ENCODE measurements at places on chromosomes 2 and 18.

GRCh38 chr2:43139996-43140621 lies 86.3 kb downstream of the ZFP36L2 start:
- peak; percentile 47 for DNase-seq

GRCh38 chr2:83386549-83386948 lies 1072.5 kb downstream of the SUCLG1 start:
- no peak for DNase-seq

DNA sequence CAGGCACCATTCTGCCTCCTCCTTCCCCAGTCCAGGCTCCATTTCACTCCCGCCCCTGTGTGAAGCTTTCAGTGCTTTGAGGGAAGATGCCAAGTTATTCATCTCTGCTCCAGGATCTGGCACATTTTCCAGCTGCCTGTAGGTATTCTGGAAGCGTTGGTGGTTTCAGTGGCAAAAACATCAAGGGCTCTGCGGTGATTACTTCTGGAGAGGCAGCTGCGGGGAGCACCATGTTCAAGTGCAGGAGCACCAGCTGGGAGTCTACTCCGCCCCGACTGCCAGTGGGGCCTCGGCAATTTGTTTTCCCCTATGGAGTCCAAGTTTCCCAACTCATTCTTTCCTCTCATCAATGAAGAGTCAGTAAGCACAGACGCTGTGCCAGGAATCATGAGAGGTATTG lies 211.7 kb downstream of the CLIP4 start:
- no peak for DNase-seq

DNA sequence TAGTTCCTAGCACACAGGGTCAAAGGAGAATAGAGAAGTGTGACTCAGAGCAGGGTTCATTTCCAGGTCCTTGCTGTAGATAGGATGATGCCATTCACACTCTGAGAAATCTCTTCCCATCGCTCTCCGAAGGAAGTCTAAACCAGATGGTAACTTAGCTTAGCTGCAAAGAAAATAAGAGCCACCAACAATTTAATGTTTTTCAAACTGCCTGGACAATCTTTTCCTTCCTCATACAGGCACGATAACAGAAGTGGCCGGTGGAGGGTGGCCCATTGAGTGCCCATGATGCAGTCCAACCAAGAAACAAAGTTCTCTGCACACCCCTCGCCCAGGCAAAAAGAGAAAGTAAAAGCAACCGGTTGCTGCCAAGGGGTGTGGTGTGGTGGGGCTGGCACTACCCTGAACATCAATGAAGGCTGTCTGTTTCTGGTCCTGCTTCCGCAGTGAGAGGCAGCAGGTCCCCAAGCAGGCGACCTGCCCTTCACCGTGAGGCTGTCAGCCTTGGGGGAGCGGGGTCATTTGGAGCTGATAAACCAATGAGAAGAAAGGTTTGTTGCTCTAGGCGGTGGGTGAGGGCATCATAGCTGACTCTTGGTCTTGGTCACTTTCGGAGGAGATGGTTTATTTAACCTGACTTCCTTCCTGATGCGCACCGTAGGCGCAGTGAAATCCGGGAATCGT lies 105.6 kb upstream of the CD302 start:
- DNase-seq, result peak; percentile 67

DNA sequence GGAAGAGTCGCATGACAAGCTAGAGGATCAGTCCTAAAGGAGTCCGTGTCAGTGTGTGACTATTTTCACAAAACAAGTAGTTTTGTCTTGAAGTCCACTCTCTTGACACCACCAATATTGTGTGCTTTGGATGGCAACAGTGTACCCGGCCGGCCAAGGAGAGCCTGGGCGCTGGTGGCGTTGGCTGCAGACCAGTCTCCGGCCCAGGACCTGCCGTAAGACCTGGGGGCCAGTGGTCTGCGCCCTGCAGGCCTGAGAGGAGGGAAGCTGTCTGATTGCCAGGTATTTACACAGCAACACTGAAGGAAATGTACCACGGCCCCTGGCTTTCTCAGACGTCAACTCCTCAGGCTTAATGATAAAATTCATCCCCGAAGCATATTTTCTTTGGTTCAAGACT lies 472.4 kb upstream of the SALL3 start:
- DNase-seq, result no peak

DNA sequence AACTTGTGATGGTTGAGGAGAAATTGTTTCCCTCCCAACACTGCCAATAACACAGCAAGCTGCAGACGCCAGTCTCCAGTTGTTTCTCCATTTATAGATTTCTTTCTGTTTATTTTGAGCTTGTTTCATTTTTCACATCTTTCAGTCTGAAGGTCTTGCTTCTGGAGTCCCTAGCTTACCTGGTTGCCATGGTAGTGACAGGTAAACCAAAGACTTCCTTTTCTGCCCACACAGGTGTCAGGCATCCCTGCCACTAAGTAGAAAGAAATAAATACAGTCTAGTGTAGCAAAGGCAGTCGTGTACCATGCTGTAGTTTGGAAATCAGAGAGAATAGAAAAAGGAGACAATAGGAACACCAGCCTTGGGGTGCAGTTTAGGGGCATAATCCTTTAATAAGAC lies 82.8 kb downstream of the MARCHF4 start:
- no peak for DNase-seq

- DNase-seq, result no peak
Measured at GRCh38 chr2:203122317-203122986, 107.8 kb downstream of the NBEAL1 start.

DNA sequence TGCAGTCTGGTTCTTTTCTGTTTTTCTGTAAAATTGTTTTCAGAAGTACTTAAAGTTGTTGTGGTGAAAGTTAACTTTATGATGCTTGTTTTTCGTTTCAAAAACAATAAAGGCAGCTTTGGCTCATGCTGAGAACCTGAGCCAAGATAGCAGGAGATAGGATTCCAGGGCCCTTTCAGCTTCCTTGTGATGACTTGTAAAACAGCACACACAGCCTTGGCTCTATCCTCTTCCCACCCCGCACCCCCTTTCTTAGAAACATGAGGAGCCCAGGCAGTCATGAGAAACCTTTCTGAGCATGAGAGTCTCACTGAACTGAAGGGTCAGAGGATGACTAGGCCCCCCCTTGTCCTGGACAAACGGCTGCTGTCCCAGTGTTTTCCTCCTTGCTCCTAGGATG lies 12.4 kb upstream of the CHRNA1 start:
- DNase-seq, result no peak

DNA sequence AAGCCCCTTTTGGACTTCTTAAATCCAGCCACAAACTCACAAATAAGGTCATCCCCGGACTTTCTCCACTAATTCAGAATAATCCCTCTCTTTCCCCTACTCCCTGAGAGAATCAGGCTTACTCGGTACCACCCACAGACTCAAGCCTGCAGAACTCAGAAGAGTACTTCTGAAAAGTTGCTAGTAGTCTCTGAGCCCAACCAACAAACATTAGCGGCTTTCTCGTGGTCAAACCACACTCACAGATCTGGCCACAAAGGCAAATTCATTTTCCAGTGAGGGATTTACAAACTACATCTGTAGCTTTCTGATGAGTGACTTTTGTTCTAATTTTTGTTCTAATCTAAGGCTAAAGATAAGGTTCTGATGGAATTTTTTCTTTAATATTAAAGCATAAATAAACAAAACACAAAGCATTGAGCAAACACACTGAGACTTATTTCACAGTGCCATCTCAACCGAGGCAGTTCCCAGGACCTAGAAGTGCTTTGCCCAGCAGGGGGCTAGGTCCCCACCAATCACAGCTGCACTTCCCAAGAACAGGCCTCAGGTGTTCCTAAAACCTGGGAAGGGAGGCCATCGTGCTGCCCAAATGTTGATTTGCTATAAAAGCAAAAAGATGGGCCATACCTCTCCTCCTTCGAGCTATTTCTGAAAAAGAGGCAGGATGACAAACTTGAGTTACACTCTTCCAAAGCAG lies 110.7 kb downstream of the COLEC12 start:
- DNase-seq, result no peak

- no peak for DNase-seq
Measured at GRCh38 chr2:231765496-231765929, 15.6 kb downstream of the PDE6D start.

- peak; percentile 61 for DNase-seq
Measured at GRCh38 chr18:36572135-36572856, 256.5 kb downstream of the TPGS2 start.

DNA sequence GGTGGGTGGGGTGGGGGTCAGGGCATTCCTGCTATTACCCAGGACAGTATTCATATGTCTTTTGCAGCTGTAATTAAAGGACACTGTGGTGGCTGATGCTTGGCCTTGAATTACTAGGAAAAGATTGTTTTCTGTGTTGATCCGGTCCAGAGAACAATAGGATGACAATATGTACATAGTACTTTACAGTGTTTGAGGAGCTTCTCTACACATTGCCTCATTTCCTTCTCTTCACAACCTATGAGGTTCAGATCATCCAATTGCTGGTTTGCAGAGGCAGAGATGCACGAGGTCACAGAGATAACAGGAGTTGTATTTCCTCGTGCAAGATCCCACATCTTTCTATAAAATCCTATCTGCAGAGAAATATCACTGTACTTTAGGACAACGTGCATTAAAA lies 119.5 kb downstream of the LIPG start:
- DNase-seq, result no peak

DNA sequence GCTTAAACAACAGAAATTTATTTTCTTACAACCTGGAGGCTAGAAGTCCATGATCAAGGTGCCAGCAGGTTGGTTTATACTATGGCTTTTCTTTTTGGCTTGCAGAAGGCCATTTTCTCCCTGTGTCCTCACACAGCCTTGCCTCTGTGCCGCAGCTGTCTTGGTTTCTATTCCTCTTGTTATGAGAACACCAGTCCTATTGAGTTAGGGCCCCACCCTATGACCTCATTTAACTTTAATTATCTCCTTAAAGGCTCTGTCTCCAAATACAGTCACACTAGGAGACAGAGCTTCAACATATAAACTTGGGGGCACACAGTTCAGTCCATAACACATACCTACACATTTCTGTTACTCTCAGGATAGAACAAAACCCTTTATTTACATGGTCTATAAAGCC lies 17.3 kb upstream of the RHOB start:
- peak; percentile 47 for DNase-seq

DNA sequence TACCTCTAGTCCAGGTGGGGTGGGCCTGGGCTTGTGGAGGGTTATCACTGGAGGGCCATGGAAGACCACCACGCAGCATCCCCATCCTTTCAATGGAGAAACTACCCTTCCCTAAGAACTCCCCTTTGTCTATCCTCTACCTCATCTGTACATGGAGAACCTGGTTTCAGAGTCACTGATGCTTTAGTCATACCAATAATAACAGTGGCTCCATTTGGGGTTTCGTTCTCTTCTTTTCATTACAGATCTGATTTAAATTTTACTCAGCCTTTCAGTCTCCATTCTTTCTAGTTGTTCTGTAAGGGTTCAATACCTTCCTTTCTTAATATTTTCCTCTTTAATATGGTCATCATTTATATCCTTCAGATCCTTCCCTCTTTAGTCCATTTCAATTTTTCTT lies 54.6 kb upstream of the ZFP36L2 start:
- no peak for DNase-seq

- DNase-seq, result no peak
Measured at GRCh38 chr18:39701839-39702238, 2136.2 kb upstream of the CELF4 start.

DNA sequence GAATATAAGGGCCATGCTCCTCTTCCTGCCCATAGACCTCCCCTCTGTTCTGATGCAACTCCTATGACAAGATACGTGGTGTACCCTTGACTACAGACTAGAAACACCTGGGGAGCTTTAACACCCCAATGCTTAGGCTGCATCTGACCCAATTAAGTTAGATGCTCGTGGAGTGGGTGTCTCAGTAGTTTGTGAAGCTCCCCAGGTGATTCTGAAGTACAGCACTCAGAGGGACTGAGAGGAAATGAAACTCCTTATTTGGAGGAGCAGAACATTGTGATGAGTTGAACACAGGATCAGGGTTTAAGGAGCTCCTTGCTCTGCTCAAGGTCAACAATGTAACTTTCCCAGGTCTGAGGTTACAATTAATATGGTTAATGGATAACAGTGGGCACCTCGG lies 80.3 kb upstream of the TTC39C start:
- no peak for DNase-seq

GRCh38 chr18:62381373-62381772 lies 56.3 kb downstream of the TNFRSF11A start:
- DNase-seq, result no peak

- no peak for DNase-seq
Measured at GRCh38 chr2:96264086-96264485, 1.7 kb downstream of the TMEM127 start.

GRCh38 chr2:233456934-233457333 lies 102.6 kb downstream of the DGKD start:
- DNase-seq, result no peak

DNA sequence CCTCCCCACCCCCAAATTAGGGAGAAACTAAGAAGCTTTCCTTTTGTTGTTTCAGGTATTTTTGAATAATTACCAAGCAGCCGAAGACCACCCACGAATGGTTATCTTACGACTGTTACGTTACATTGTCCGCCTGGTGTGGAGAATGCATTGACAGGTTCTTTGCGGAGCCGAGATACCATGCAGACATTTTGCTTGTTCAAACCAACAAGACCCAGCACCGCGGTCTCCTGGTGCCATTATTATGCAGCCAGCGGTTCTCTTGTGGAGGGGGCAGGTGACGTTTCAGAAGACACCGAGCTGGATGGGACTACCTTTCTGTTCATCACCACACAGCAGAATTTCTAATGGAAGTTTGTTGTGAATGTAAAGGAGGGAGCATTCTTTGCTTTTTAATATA lies 43.4 kb downstream of the BCL2L11 start:
- no peak for DNase-seq

DNA sequence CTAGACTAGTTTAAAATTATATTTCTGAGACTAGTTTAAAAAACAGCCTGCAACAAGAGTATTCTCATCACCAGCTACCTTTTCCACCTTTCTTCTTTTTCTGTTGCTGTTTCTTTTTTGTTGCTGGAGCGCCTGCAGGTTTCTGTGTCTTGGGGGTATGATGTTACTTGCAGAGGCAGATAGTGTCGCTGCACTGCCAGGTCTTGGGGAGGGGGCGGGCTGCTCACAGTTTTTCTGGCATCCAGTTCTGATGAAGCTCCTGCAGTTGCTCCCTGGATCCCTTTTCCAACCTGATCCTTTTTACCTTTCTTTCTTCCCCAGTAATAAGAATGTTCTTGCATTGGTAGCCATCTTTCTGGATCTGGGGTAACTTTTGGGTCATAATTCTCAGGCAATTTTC lies 8.0 kb upstream of the C18orf32 start:
- no peak for DNase-seq

DNA sequence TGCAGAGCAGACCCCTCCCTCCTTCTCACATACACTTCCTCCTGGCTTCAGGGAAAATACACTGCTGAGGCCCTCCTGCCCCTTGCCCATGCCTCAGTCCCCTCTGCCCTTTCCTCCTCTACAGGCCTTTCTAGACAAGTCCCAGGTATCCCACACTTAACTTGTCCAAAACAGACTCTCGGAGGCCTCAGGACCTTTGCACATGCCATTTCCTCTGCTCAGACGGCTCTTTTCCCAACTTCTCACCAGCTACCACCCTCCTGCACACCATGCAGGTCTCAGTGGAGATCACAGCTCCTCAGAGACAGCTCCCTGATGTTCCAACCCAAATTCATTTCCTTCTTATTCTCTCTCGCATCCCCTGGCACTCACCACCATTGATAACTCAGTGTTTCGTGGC lies 11.7 kb downstream of the TBC1D8 start:
- DNase-seq, result no peak

- no peak for DNase-seq
Measured at GRCh38 chr2:144796936-144797335, 277.0 kb upstream of the ZEB2 start.

GRCh38 chr2:103327966-103328365 lies 566.1 kb downstream of the TMEM182 start:
- no peak for DNase-seq

Measured in Peyer's patch (tissue), 4 donors.